ENCODE measurements at places on chromosomes 3 and 15. TPM values are rescaled to one million over a fixed set of nuclear protein-coding genes. Genes with fewer than 3 reads are reported as not detected.

EXOSC7 gene
- 32.1 TPM for total RNA-seq

FBXW12 gene
- total RNA-seq: not detected

ZNF445 gene
- 13.5 TPM for total RNA-seq

SNUPN gene
- 21.4 TPM for total RNA-seq

EOMES gene
- total RNA-seq: 0.39 TPM

AP3B2 gene
- total RNA-seq: 0.34 TPM

KBTBD13 gene
- 5.2 TPM for total RNA-seq

SERPINI1 gene
- total RNA-seq: 4.2 TPM

STRC gene
- total RNA-seq: 0.12 TPM

ARGFX gene
- not detected for total RNA-seq

RAP2B gene
- total RNA-seq: 6.6 TPM

LPP gene
- 181 TPM for total RNA-seq

ALDH1A2 gene
- 24.4 TPM for total RNA-seq

NUP210 gene
- 2.8 TPM for total RNA-seq

TNFAIP8L3 gene
- 7.0 TPM for total RNA-seq

ZIC4 gene
- not detected for total RNA-seq

ARNT2 gene
- 5.0 TPM for total RNA-seq

FMN1 gene
- 5.4 TPM for total RNA-seq

DAZL gene
- total RNA-seq: not detected

CCR2 gene
- total RNA-seq: 3.9 TPM

MUC20 gene
- total RNA-seq: 4.7 TPM

STOML1 gene
- 20.3 TPM for total RNA-seq

FILIP1L gene
- 86.6 TPM for total RNA-seq

LSG1 gene
- 19.9 TPM for total RNA-seq

DLL4 gene
- total RNA-seq: 8.5 TPM

FGF12 gene
- 291 TPM for total RNA-seq

UBXN7 gene
- 29.5 TPM for total RNA-seq

SCAMP2 gene
- 65.2 TPM for total RNA-seq

TMEM45A gene
- total RNA-seq: 15.3 TPM

ITGA11 gene
- 23.8 TPM for total RNA-seq

All from left cardiac atrium (tissue), 4 donors.